ENCODE measurements at places on chromosomes 2 and 18.
A peak's percentile ranks its signal among the peaks of the same experiment; 100 is the strongest.

- no peak for DNase-seq
Measured at GRCh38 chr2:233189025-233189424, 62.4 kb upstream of the ATG16L1 start.

- no peak for DNase-seq
Measured at GRCh38 chr2:240797914-240798313, 22.1 kb downstream of the KIF1A start.

DNA sequence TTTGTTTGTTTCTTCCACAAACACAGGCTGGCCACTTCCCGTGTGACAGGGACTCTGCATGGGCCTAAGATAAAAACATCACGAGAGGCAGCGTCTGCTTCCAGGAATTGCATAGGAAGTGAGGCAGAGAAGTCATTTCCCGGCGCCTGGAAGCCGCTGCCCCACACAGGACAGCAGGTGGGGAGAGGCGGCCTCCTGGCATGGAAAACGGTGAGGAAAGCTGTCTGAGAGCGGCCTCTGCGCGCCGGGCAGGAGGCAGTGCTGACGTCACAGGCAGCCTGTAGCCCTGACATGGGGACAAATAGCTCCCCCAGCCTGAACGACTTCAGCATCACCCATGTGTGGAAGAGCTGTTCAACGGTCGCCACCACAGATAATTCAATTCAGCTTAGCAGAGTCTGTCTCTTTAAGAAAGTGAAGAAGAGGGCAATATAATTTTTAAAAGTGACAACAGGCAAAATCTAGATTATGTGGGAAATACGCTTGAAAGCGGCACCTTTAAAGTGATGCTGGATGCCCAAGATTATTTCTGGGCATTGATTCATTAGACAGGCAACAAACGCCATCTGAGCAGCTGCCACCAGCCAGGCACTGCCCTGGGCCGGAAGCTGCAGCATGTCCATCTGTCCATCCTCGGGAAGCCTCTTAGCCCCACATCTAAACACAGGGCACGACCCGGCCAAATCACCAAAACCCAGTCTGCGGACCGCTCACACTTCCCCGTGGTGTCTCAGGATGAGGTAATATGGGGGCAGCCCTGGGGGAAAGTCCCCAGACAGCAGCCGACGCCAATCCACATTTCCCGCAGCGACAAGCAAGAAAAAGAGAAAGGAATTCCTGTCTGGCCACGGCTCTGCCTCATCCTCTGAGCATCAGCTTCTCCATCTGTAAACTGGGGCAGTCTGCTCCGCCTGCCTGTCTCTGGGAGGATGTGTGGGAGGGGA, 138.9 kb downstream of the PXDN start:
- peak; percentile 14 for DNase-seq

DNA sequence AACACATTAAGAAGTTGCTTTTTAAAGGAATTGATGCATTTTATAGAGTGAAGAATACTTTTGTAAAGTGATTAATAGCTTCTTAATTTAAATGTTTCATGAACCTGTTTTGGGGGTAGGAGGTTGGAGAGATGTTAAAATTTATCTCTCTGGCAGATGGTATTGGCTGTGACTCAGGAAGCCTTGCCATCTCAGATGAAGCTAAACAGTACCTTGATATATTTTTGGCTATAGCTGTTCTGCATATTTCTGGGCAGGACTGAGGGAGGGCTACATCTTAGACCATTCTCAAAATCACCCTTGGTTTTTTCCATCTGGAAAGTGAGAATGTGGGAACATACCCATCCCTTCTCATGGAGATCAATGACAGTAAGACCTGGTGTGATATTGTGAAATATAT, 13.4 kb downstream of the CAPN14 start:
- DNase-seq, result no peak

DNA sequence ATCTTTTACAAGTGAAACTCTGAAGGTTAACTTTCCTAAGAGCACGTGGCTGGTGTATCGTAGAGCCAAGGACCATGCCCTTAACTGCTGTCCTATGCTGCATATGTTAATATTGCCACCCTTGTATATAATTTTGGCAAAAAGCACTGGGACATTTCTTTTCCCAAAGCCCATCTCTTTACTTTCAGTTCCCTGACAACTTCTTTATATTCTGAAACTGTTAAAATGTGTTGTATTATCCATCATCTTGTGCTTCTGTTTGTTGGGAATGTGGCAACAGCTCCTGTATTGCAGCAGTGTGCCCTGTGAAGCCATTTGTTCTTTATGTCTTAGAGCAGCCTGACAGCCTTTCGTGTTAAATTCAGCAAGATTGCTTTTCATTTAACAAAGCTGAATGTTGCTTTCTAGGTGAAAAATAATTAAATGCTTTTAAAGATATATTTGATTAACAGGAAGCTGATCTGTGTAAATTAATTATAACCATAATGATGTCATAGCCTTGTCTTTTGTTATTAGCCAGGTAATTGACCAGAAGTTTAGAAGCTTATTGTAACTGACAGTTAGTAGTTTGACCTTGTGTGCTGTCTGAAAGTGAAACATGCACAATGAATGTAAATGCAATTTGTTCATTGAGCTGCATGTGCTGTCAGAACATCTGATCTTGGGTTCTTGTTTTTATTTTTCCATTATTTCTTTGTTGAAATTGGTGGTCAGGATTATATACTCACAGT, 9.7 kb downstream of the RHBDD1 start:
- no peak for DNase-seq

GRCh38 chr2:16382451-16382850, 283.2 kb downstream of the CYRIA start:
- DNase-seq, result no peak

- no peak for DNase-seq
Measured at GRCh38 chr18:9898792-9899549, 13.2 kb downstream of the TXNDC2 start.

DNA sequence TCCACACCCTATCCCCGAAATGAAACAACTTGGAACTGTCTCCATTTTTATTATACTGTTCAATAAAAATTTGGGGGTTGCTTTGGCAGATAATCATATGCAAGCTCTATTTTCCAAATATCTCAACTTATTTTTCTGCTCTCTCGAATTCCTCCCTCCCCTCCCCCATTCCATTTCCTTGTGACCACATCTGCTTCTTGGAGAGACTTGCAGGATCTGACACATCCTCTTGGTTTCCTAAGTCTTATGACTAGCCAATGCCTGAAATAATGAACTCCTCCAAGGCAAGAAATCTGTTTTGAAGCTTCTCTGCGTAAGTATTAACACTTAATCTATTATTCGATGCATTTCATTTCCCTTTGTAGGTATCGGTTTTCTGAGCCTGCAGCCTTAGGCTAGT, 16.1 kb downstream of the TGIF1 start:
- DNase-seq, result no peak

- no peak for DNase-seq
Measured at GRCh38 chr2:120907822-120908221, 172.2 kb downstream of the GLI2 start.

- DNase-seq, result no peak
Measured at GRCh38 chr2:144890828-144891227, 370.9 kb upstream of the ZEB2 start.

- no peak for DNase-seq
Measured at GRCh38 chr2:71605781-71606241, 152.4 kb downstream of the DYSF start.

DNA sequence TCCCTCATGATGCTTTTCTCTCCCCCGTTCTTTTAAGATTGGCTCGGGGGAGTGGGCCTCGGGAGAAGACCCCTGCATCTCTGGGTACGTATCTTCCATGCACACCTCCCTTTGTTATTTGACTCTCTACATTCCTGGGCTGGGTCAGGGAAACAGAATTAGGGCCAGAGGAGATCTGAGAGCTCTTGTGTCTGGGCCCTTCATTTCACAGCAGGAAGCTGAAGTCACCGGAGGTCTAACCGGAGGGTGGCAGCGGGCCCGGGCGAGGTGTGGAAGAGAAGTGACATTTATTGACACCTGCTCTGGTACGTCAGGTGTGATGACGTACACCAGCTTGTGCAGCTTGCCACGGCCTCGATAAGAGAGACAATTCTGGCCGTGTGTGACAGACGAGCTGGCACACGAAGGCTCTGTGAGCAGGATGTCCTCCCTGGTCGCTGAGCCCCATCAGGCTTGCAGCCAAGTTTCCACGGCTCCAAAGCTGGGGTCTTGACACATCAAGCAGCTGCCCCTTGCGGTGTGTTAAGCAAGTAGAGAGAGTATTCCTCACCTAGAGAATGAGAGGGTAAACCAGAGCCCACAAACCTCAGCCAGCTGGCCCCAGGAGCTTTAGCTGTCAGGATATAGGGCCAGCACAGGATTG, 30.4 kb downstream of the TOGARAM2 start:
- peak; percentile 61 for DNase-seq

- no peak for DNase-seq
Measured at GRCh38 chr18:47727409-47727808, 203.1 kb downstream of the SMAD2 start.

DNA sequence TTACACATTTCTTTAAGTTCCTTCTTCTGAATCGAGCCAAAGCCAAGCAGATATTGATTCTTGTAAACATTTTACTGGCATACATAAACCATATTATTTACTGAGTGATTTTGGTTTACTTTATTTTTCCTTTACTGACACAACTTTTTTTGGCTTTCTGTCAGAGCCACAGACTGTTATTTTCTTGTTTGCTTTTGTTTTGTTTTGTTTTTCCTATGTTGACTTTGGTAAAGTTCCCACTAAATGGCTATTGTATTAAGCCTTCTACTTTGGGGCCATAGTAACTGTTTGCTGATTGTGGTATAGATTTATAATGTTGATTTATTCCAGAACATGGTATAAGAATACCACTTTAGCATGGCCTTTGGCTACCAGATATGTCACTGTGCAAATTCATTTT, 419.4 kb downstream of the DCDC2C start:
- no peak for DNase-seq

DNA sequence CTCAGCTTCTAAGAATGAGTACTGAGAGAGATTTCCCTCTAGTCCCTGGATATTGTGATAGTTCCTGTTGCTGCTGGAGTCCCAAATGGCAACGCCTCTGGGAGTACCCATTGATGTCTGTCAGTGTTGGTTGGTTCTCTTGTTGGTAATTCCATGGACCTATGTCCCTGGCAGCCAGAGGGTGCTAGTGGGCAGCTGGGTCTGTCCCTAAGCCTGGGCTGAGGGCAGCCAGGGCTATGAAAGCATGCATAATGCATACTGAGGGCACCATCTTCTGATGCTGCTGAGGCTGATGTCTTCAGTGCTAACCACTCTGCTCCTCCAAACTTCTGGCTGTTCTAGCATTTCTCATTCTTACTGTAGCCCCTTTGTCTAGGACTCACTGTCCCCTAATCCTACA, 35.9 kb downstream of the NABP1 start:
- DNase-seq, result no peak

All from stimulated activated CD4-positive, alpha-beta T cell treated with anti-CD3 and anti-CD28 coated beads, Interleukin-15, amount 100 ng/mL, for 24 hours (primary cell).